OCI-LY7 (cell line): ENCODE measurements at places on chromosomes 12 and 14. TPM values are rescaled to one million over a fixed set of nuclear protein-coding genes. Genes with fewer than 3 reads are reported as not detected.

The CIROP gene
- not detected in 2 replicates for total RNA-seq

The NAV3 gene
- total RNA-seq: 0.68 and 0.85 TPM in 2 replicates

DNA sequence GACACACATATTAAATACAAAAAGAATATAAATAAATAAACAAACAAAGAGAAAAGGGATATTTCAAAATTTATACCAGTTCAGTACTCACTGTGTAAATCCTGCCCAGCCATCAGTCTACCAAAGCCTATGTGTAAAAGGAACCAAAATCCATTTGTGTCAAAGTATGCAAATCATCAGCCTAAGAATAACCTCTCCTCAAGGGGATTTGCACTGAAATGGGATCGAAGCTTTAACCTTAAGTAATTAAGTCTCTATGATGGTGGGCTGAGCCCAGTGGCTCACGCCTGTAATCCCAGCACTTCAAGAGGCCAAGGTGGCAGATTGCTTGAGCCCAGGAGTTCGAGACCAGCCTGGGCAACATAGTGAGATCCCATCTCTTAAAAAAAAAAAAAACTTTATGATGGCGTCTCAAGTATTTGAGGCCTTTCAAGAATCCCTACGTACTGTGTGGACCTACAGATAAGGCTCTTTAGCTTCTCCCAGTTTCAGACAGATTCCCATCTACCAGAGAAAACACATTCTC, 57.8 kb upstream of the METAP2 start:
- peak; percentile 40 for DNase-seq

- no peak for DNase-seq
Observed at GRCh38 chr14:81220580-81220829, 254 bp downstream of the GTF2A1 start.

DNA sequence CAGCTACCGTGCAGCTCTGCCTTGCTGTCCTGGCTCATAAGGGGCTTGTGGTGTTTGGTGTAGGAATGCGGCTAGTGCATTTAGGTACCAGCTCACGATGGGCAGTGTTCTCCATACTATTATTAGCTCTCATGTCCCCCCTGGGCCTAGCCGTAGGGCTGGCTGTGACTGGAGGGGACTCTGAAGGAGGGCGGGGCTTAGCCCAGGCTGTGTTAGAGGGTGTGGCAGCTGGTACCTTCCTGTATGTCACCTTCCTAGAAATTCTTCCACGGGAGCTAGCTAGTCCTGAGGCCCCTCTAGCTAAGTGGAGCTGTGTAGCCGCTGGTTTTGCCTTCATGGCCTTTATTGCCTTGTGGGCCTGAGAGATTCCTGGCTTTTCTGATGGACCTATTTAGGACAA, 2.1 kb downstream of the SLC39A2 start:
- DNase-seq: no peak

DNA sequence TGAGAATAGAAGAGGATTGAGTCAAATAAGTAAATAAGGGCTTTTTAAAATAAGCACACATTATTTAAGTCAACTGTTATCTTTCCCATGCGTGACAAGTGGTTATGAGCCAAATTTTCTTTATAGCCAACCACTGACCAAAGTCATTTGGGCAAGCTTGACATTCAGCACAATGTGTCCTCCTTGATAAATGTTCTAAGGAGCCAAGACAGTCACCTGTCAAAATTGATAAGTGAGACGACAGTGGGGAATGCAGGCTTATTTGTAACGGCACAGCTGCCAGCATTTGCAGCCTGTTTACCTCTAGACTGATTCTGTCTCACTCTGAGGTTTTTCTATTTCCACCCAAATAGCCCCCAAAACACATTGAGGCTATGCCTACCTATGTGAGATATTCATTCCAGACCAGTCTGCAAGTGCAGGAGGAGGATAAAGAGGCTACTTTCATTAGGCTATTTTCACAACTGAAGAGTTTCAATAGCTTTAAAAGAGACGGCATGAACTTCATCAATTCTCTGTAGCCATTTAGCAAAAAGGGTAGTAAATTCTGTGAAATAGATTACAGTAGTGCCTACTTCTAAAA, 339.5 kb downstream of the PDZRN4 start:
- no peak for DNase-seq

DNA sequence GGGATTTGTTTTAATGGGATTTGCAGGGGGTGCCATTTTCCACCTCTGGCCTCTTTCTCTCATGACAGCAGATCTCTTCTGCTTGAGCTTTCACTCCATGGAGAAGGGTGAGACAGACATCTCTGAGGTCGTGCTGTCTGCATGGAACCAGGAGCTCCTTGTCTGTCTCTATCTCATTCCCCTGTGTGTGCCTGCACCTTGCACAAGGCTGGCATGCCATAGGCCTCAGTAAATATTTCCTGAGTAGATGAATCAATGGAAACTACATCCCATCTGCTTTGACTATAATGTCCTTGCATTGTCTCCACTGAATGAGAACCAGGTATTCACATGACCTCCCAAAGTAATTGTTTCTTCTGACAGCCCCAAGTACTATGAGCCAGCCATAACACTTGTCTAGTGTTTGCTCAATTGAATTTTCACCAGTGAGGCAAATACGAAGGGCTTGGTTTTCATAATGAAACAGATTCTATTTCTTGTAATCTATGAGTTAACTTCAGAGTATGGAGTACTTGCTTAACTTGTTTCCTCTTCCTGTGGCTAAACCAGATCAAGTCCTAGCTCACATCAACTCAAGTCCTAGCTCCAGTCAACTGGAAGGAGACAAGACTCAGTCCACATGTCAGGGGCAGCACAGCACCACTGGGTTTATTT, 32.3 kb downstream of the KCNK13 start:
- no peak for DNase-seq

DNA sequence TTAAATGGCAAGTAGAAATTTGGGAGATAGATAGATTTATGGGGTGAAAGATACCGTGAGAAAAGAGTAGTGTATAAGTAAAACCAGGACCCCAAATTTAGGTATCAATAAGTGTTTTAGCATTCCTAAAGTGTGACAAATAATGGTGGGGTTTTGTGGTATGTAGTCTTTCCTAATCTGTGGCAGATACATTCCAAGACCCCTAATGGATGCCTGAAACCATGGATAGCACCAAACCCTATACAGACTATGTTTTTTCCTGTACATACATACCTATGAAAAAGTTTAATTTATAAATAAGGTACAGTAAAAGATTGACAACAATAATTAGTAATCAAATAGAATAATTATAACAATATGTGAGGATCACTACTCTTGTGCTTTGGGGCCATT, 14.4 kb upstream of the TCP11L2 start:
- DNase-seq: no peak
